ENCODE measurements at places on chromosomes 6 and 20. TPM values are rescaled to one million over a fixed set of nuclear protein-coding genes. Genes with fewer than 3 reads are reported as not detected.

The LPA gene
- total RNA-seq, result not detected

DNA sequence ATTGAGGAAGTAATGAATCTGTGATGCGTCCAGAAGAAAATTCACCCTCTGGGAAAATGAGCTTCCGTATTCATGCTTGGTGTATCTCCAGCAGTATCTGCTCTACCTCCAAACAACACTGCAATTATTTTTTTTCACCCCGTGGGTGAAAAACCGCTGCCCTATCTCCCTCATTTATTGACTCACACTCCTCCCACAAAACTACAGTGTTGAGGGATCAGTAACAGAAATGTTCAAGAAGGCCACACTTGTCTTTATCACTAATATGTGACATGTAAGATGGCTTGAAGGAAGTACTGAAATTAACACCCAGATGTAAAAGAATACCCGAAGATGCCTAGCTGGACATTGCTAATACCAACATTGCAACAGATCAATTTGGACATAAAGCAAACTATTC is 4.9 kb upstream of the TBX18 start:
- peaks cover 84% of the 10 kb centered on the region for H3K27me3 ChIP-seq
- no peak for DNase-seq
- no peak overlapping the region for H3K27ac ChIP-seq
- H3K36me3 ChIP-seq, result peaks cover 10% of the 10 kb centered on the region
- H3K4me1 ChIP-seq, result peaks cover 8% of the 10 kb centered on the region

- H3K27ac ChIP-seq, result no peak overlapping the region
- H3K36me3 ChIP-seq, result no peaks in the 10 kb centered on the region
- no peak overlapping the region for H3K4me3 ChIP-seq
- H3K27me3 ChIP-seq, result peaks cover 27% of the 10 kb centered on the region
Measured at GRCh38 chr6:56963043-56963442, 8.1 kb downstream of the BEND6 start.

DNA sequence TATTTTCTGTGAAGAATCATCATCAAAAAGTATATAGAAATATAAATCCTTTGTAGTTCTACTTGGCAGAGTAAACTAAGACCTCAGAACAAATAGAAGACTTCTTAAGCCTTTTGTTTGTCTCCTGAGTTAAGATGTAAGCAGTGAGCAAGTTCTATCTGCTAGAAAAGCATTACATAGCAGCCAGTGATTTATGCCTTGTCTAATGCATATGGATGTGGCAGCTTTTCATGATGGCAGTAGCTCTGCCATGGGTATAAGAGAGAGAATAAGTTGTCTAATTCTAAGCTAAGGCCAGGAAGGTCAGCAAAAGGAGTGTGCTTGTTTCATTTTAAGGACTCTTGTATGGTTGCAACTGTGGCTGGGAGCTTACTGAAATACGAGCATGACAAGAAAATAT is 920.2 kb downstream of the GRIK2 start:
- no peaks in the 10 kb centered on the region for H3K4me1 ChIP-seq
- no peak for DNase-seq
- H3K27me3 ChIP-seq, result no peaks in the 10 kb centered on the region

DNA sequence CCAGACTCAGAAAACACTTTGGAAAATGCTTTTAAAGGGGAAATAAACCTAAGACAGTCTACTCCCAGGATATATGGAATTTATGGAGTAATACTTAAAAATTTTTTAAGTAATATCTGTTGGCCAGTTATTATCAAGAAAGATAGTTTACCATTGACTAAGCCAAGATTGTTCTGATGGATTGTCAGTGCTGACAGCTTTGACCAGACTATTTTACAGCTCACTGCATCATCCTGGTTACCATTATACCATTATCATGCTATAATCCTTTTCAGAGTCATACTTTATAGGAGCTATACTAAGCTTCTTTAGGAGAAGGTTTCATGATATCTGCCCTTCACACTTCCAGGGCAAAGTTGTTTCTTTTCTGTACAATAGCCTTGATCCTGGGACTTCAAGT is 16.5 kb downstream of the GTF2H5 start:
- DNase-seq, result no peak
- H3K27me3 ChIP-seq, result no peaks in the 10 kb centered on the region
- no peaks in the 10 kb centered on the region for H3K4me1 ChIP-seq
- H3K36me3 ChIP-seq, result peaks cover 67% of the 10 kb centered on the region
- H3K27ac ChIP-seq, result no peak overlapping the region
- H3K4me3 ChIP-seq, result no peak overlapping the region

- no peak overlapping the region for H3K4me3 ChIP-seq
- H3K27me3 ChIP-seq, result peaks cover 17% of the 10 kb centered on the region
- H3K4me1 ChIP-seq, result no peaks in the 10 kb centered on the region
- H3K36me3 ChIP-seq, result no peaks in the 10 kb centered on the region
- H3K27ac ChIP-seq, result no peak overlapping the region
Measured at GRCh38 chr20:47117371-47117770, 222.7 kb downstream of the EYA2 start.

The PXDC1 gene
- total RNA-seq, result 0.31 TPM

DNA sequence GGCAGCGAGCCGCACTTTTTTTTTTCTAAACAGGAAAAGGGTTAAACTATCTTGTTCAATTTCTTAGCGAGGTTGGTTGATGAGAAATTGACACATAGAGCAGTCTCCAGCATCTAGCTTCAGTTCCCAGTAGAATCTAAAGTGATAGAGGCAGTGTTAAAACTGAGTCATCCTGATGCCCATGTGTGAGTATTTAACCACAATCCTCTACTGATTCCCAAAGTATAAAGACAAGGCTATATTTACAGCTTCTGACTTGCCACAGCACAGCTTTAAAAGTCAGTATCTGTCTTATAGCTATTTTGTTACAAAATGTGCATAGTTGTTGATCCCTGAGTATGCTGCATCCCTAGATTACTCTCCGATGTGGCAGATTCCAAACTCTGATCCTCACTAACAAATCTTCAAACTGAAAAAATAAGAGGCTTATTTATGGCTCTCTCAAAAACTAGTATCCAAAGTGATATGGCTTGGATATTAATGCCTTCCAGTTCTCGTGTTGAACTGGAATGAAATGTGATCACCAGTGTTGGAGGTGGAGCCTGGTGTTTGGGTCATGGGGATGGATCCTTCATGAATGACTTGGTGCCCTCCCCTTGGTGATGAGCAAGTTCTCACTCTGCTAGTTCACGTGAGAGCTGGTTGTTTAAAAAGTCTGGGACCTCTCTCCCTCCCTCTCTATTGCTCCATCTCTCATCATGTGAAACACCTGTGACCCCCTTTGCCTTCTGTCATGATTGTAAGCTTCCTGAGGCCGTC is 13.1 kb upstream of the POPDC3 start:
- H3K4me3 ChIP-seq, result no peak overlapping the region
- DNase-seq, result no peak
- H3K36me3 ChIP-seq, result no peaks in the 10 kb centered on the region
- H3K27ac ChIP-seq, result no peak overlapping the region
- peaks cover 5% of the 10 kb centered on the region for H3K27me3 ChIP-seq

DNA sequence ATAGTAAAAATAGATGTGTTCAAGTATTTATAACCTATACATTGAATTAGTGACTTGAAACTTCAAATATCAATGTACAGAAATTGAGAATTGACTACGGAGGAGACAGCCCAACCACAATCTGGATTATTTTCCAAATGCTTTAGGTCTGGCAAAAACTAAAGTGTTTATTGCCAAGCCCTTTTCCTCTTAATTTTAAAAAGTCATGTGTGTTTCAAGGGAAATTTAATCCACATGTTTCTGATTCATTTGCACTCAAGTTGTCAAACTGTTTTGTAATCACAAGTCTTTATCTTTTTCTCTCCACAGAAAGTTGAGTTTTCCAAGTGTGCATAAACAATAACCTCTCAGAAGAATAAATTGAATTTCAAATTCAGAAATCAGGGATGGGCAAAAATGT is 350.8 kb upstream of the RSPO3 start:
- H3K4me3 ChIP-seq, result no peak overlapping the region
- H3K27me3 ChIP-seq, result no peaks in the 10 kb centered on the region
- H3K4me1 ChIP-seq, result no peaks in the 10 kb centered on the region
- H3K27ac ChIP-seq, result no peak overlapping the region

The METTL24 gene
- 1.4 TPM for total RNA-seq

GRCh38 chr6:52590152-52590891 is 13.5 kb upstream of the TRAM2 start:
- no peak overlapping the region for H3K27ac ChIP-seq
- H3K4me3 ChIP-seq, result no peak overlapping the region
- H3K4me1 ChIP-seq, result peaks cover 5% of the 10 kb centered on the region
- peaks cover 19% of the 10 kb centered on the region for H3K27me3 ChIP-seq
- no peaks in the 10 kb centered on the region for H3K36me3 ChIP-seq

- no peak overlapping the region for H3K4me3 ChIP-seq
- no peaks in the 10 kb centered on the region for H3K36me3 ChIP-seq
- no peak for DNase-seq
- peaks cover 28% of the 10 kb centered on the region for H3K27me3 ChIP-seq
Measured at GRCh38 chr6:17492350-17492749, 99.0 kb downstream of the CAP2 start.

GRCh38 chr20:18380908-18381529 is 85.8 kb downstream of the DZANK1 start:
- H3K4me1 ChIP-seq, result no peaks in the 10 kb centered on the region
- H3K36me3 ChIP-seq, result no peaks in the 10 kb centered on the region
- H3K4me3 ChIP-seq, result no peak overlapping the region
- peaks cover 8% of the 10 kb centered on the region for H3K27me3 ChIP-seq

- peak; percentile 92 for DNase-seq
- no peaks in the 10 kb centered on the region for H3K27me3 ChIP-seq
- peaks cover 47% of the 10 kb centered on the region for H3K4me1 ChIP-seq
- H3K36me3 ChIP-seq, result peaks cover 13% of the 10 kb centered on the region
- H3K4me3 ChIP-seq, result peak overlapping the region; percentile 95
- H3K27ac ChIP-seq, result peak overlapping the region; percentile 100
Measured at GRCh38 chr6:15248451-15249370, 2.8 kb downstream of the JARID2 start.
